ENCODE measurements at places on chromosomes 1 and 21.

DNA sequence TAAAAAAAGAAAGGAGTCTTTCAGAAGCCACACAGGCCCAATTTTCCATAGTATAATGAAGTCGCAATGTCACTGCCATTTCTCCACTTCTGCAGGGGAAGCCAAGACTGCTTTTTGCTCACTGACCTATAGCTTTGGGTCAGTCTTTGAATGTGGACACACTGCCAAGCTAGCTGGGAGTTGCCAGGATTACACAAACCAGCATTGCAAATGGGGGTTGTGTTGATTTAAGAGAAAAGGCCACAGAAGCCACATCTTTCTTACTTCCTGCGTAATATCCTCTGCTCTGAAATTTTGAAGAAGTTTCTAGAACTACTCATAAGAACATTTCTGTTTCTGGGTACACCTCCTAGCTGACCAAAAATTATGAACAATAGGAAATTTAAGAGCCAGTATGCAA is 45.8 kb upstream of the SAMSN1 start:
- DNase-seq = peak; percentile 14

DNA sequence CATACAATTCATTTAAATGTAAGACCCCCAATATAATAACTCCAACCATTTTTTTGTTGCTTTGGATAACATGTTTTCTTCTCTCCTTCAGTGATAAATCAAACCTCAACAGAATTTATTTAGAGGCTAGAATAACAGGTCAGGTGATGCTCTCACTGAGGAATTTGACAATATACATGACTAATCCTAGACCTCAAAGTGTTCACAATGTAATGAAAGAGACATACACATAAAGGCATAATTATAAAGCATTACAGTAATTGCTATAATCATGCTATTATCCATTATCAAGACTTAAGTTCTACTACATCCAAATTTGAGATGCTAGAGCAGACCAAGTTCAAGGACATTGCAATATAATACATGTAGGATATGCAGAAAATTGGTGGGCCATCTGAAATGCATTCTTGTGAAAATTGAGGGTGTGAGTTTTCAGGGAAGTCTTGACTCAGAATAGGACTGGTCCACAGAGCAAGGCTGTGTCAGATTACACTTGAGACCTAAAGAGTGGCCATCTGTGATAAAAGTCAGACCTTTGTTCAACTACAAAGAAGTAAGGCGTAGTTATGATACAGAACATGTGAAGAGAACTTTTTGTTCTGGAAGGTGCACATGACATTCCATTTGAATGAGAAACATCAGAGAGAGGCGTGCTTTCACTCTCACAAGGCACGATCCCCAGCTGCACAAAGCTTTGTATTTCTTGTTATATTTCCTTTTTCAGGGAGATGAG is 45.5 kb downstream of the UTP25 start:
- DNase-seq = peak; percentile 66

DNA sequence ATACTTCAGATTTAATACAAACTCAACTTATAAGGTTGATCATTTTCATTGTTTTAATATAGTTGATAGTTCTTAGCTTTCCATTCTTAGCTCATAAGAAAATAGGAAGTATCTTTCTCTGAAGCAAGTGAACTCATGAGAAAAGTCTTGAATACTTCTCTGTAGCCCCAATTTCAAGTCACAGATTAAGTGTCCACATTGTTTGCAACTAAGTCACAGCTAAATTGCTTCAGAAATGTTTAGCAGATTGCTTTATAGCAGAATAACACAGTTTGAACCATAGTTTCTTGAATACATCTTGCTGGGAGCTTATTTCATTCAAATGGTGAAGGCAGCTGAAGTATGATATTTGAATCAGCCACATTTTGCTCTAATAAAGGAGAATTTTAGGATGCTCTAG is 10.6 kb upstream of the PKN2 start:
- DNase-seq = no peak

DNA sequence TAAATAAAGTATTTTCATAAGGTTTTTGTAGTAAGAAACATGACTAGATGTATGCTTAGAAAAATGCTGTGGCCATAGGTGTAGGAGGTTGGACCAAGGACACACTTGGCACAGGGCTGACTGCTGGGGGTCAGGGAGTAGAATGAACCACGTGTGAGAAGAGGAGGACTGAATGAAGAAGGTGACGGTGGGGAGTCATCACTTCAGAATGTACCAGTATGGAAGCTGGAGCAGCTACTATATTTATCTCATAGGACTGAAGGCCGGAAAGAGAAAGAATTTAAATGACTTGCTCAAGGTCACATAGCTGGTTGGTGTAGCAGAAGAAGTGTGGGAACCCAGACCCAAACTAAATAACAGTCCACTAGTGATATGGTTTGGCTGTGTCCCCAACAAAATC is 79.8 kb upstream of the HAO2 start:
- peak; percentile 42 for DNase-seq

GRCh38 chr1:27365372-27366112 is 1.2 kb downstream of the MAP3K6 start:
- DNase-seq = peak; percentile 50

DNA sequence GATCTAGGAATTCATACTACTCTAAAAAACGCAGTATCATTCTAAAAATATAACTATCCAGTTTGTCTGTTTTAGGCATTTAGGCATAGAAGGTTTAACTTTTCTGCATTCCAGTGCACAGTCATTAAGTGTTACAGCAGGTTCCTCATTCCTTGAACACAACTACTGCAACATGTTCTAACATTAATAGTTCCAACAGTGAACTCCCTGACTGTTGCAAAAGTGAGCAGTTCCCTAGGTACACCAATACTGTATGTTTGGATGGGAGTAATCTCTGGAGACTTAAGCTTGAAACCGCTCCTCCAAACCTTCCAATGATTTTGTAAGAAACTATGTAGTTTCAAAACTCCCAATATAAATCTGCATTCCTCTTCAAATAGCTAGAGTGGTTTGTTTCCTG is 46.2 kb downstream of the UCHL5 start:
- peak; percentile 11 for DNase-seq

DNA sequence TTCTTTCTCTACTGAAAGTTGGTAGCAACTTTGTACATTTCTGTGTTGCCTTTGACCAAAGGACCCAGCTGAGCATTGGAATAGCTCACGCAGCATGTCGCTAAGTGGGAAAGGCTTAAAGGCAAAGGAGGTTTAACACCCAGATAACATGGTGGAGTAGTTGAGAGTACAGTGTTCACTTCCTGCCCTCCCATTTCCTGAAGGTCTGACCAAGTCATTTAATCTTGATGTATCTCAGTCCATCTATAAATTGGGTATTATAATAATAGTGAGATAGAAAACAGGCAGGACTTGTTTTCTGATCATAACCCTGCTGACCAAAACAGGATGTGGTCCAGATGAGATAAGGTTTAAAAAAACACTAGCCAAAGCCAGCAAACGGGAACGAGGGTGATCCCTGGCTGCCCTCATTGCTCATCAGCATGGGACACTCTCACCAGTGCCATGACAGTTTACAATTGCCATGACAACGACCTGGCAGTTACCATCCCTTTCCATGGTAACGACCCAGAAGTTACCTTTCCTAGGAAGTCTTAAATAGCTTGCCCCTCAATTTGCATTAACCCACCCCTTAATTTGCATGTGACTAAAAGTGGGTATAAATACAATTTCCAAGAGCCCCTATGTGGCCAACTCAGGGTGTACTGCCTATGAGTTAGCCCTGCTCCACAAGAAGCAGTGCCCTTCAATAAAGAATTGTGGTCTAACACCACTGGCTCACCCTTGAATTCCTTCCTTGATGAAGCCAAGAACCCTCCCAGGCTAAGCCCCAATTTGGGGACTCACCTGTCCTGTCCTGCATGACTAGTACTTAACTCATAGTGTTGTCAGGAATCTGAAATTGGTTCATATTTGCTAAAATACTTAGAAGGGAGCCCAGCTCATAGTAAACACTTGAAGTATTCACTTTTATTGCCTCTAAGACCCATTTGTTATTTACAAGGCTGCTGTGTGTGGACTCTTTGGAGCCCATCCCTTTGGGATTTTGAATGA is 28.4 kb upstream of the FHAD1 start:
- no peak for DNase-seq

DNA sequence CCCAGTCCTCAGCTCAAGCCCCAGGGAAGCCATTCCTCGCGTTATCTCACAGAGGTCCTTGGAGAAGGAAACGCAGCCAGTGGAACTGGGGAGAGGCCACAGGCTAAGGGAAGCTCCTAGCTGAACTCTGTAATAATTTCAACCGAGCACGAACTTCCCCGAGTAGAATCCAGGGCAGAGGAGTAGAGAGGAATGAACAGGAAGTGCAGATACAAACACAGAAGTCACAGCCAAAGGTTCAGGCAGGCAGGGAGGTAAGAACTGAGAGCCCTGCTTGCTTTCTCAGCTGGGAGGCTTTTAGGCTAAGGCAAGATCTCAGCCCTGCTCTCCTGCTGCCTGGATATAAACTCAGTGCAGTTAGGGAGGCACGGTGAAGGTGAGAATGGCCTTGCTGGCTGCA is 23.7 kb downstream of the WARS2 start:
- no peak for DNase-seq

DNA sequence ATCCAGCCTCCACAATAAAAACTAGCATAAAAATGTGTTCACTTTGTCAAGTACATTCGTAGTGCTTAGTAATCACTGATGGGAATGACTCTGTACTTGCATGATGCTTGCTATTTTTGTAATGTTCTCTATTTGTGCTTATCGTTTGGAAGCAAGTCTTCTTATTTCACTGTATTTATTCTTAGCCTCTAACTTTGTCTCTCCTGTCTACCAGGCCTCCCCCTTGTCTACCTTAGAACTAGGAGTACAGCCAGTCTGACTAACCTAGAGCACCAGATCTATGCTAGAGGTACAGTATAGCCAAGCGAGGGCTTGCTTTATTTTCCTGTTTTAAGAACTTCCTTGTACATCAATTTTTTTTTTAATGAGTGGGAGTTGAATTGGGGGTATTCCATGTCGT is 108.2 kb downstream of the VPS13D start:
- DNase-seq = no peak

GRCh38 chr1:110267260-110267659 is 57.1 kb downstream of the KCNC4 start:
- DNase-seq = no peak

- no peak for DNase-seq
Measured at GRCh38 chr1:206568256-206568655, 44.0 kb downstream of the EIF2D start.

DNA sequence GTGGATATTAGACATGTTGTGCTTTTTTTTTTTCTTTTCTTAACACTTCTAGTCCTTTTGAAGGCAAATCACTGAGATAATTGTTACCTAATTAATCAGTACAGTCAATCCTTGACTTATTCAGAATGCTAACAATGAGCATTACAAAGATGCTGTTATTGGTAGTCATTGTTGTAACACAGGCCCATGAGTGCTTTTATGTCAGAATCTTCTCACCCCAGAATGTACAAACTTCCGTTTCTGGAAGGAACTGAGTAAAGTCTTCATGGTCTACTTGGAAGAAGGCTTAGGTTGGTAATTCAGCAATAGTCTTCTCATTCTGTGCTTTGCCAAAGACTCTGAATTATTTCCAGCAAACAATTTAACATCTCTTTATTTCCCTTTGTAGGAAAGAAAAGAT is 3.1 kb downstream of the KCNK1 start:
- no peak for DNase-seq

- DNase-seq = no peak
Measured at GRCh38 chr1:184851822-184852746, 97.4 kb upstream of the EDEM3 start.

DNA sequence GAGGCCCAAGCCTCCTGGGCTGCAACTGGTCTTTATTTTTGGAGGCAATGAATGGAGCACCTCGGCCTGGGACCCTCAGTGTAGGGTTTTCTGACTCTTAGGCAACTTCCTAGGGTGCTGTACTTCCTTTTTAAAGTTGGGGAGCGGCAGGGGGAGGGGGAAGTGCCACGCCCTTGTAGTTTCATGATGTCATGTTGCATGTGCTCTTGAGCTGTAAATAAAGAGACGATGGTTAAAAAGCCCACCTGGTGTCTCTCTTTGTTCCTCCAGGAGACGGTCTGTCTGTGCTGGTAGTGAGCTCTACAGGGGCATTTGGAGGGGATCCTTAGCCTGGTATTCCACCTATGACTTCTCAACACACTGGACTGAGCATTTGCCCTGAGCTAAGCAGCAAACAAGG is 10.3 kb upstream of the AGTRAP start:
- DNase-seq = no peak

- peak; percentile 49 for DNase-seq
Measured at GRCh38 chr1:195663549-195664280, 944.5 kb downstream of the KCNT2 start.

DNA sequence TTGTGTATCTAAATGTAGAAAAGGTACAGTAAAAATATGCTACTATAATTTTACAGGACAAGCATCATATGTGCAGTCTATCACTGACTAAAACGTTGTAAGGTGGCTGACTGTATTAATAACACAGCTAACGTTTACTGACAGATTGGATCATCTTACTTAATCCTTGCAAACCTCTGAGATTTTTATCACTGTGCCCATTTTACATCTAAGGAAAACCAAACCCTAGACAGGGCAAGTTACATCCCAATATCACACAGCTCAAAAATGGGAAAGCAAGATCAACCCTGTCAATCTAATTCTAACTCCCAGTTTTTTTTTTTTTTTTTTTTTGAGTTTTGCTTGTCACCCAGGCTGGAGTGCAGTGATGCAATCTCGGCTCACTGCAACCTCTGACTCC is 7.5 kb upstream of the RIT1 start:
- no peak for DNase-seq

DNA sequence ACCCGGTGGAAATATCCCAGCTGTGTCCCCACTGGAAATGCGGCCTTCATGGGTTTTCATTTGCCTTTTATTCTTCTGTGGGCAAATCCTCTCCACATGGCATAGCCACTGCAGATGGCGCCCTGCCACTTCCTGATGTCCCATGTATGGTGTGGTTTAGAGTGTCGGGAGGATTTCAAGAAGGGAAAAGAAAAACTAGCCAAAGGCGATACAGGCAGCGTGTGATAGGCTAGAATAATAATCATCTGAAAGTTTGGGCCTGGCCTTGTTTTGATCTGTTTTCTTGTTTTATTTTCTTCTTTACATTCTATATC is 123.6 kb downstream of the PEX14 start:
- DNase-seq = no peak

GRCh38 chr1:60034999-60035398 is 38.6 kb downstream of the C1orf87 start:
- DNase-seq = no peak

All from non-pigmented ciliary epithelial cell (primary cell).